ENCODE measurements at places on chromosomes 2 and 18.

DNA sequence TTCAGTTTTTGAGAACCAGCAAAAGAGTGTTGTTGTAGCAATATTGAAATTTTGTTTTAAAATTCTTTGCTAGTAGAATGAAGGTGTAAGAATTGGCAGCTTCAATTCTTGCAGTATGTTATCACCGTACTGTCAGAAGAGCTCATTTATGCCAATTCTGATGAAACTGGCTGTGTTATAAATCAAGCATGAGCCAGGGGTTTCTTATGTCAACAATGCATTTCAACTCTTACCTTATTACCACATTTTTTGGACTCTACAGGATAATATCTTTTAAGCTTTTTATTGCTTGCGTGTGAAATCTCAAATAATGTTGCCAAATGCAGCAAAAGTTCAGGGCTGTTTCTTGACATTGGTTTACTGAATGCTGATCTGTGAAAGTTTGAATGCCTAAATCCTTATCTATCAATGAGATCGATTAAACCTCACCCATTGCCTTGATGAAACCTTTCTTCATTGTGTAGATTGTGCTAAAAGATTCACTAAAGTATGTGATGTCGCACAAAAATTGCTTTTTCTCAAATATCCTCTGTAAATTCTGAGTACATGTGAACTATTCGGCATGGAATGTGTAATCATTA, 1389.3 kb upstream of the ZEB2 start:
- DNase-seq: no peak

- DNase-seq: no peak
These were observed 78.4 kb downstream of the PLA2R1 start for GRCh38 chr2:159984034-159984433.

DNA sequence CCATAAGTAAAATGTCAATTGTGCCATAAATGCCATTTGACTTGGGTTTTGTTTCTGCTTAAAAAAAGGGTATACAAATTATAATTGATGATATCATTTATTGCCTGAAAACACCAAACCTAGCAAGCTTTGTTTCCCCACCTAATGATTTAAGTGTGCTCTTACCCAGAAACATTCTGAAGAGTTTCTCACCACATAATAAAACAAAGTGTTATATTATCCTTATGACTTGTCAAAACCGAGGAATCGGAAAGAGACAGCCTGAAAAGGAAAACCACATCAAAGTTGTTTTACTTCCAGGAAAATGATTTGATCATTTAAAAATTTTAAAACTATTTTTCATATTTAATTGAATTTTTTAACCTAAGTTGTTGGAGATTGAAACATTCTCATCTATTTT, 170.5 kb upstream of the SLC39A10 start:
- DNase-seq: peak; percentile 51

DNA sequence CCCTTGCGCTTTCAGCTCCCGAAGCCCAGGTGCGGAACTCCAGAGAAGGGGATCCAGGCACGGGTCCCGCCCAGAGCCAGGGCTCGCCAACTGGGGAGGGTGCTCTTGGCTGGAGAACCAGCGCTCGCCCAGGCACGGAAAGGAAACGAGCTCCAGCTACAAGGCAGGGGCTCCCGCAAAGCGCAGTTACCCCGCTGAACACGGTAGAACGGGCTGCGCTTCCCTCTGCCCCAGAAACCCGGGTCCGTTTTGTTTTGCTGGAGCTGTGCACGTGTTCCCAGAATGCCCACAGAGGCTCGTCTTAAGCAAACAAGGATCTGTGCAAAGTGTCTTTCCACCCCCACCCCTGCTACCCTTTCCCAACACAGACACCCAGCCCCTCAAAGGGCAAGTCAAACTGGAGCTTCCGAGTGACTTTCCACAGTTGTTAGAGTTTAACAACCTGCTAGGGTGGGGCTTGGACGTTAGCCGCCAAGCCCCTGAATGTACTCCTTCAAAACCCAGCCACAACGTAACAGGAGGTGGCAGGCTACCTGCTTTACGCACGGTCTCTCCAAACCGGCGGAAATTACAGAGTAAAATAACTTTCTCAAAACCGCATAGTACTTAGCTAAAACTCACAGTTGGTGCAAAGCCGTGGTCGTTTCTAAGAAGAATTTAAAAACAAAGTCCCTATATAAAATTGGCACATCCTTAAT, 775 bp downstream of the RNF125 start:
- DNase-seq: peak; percentile 81

- no peak for DNase-seq
These were observed 34.7 kb upstream of the MRPL33 start for GRCh38 chr2:27736890-27737204.

GRCh38 chr18:63951302-63951705, 2.2 kb downstream of the HMSD start:
- DNase-seq: no peak

DNA sequence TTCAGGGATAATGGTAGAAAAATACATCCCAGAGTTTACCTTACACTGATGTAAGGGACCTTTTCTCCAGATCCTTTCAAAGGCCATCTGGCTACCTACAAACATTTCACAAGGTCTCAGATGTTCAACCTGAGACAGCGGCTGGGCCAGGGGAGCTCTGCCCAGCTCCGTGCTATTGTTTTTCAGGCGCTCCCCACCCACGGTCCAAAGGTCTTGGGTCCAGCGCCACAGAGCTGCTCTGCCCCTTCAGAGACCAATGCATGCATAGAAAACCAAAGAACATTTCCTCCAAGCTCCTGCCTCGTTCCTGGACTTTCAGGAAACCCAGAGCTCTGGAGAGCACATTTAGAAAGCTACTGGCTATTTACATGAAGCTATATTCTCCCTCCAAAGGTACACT, 40.3 kb downstream of the COPS8 start:
- DNase-seq: no peak

GRCh38 chr2:224180810-224181209, 141.7 kb upstream of the SERPINE2 start:
- DNase-seq: no peak

Data from CD4-positive, CD25-positive, alpha-beta regulatory T cell (primary cell).